ENCODE measurements at places on chromosomes 2 and 18. TPM values are rescaled to one million over a fixed set of nuclear protein-coding genes. Genes with fewer than 3 reads are reported as not detected.

- no peaks in the 10 kb centered on the region for H3K36me3 ChIP-seq
- no peak overlapping the region for H3K4me3 ChIP-seq
- H3K27me3 ChIP-seq, result no peaks in the 10 kb centered on the region
- no peak overlapping the region for H3K27ac ChIP-seq
Observed at GRCh38 chr18:9965711-9966624, 52.2 kb downstream of the VAPA start.

DNA sequence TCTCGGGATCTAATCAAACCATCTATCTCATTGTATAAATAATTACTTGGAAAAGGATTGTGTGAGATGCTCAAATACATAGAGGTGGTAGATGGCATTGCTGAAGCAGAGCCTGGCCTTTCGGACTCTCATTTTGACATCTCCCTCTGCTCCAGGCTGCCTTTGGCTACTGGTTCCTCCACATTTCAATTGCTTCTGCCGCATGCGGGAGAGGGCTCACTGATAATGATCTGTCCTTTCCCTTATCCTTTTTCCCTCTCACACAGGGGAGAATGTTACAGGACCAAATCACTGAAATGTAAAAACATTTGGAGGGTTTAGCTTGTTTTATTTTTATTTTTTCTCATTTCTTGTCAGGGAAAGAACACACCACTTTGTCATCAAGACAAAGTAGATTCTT is 380.6 kb upstream of the UBE2E3 start:
- no peak overlapping the region for H3K4me3 ChIP-seq

- no peaks in the 10 kb centered on the region for H3K36me3 ChIP-seq
- peaks cover 3% of the 10 kb centered on the region for H3K4me1 ChIP-seq
- DNase-seq, result no peak
- H3K27me3 ChIP-seq, result no peaks in the 10 kb centered on the region
- no peak overlapping the region for H3K27ac ChIP-seq
- no peak overlapping the region for H3K4me3 ChIP-seq
Observed at GRCh38 chr2:60361498-60361897, 192.0 kb downstream of the BCL11A start.

The KLF11 gene
- 36.4 TPM for total RNA-seq

GRCh38 chr2:125560855-125561254 is 1095.1 kb upstream of the GYPC start:
- no peak for DNase-seq
- H3K27me3 ChIP-seq, result no peaks in the 10 kb centered on the region
- H3K36me3 ChIP-seq, result no peaks in the 10 kb centered on the region
- no peak overlapping the region for H3K27ac ChIP-seq
- no peak overlapping the region for H3K4me3 ChIP-seq

The LINC00305 gene
- not detected for total RNA-seq

DNA sequence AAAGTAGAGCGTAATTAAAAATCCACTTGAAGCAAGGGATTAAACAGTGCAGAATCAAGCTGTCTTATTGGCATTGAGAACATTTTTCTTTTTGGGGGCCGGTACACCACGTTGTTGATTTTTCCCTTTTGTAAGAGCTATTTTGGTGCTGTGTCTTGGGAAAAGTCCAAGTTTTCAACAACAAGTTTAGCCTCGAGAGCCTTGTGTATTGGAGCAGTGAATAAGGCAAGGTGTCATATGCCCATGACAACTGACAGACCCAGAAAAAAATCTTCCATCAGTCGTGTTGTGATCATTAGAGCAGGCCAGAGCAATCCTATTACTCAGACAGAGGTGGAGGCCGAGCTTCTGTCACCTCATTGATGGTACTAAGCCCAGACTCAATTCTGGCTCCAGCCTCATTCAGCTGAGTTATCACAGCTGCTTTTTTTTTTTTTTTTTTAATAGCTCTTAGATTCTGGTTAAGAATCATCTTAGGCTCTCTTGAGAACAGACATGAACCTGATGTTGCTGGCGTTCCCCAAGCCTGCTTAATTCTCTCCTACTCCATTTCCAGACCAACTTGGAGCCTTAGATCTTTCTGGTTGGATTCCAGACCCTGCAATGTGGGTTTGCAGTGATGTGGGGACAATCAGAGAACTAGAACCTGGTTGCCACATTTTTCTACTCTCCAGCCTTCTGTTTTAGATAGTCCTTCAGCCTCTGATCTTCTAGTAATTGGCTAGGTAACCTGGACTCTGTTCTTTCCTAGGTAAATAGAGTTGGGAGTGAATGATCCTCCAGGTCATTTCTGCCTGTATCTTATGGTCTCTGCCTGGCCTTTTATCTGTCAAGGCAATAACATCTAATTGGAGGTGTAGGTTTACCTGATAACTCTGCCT is 43.1 kb downstream of the MOGAT1 start:
- DNase-seq, result no peak
- H3K4me3 ChIP-seq, result no peak overlapping the region
- peaks cover 19% of the 10 kb centered on the region for H3K4me1 ChIP-seq
- peak overlapping the region; percentile 70 for H3K27ac ChIP-seq
- H3K36me3 ChIP-seq, result no peaks in the 10 kb centered on the region
- H3K27me3 ChIP-seq, result no peaks in the 10 kb centered on the region

GRCh38 chr2:233802132-233802815 is 24.1 kb downstream of the MROH2A start:
- no peaks in the 10 kb centered on the region for H3K4me1 ChIP-seq
- H3K36me3 ChIP-seq, result no peaks in the 10 kb centered on the region
- H3K27me3 ChIP-seq, result peaks cover under 1% of the 10 kb centered on the region

- H3K4me3 ChIP-seq, result no peak overlapping the region
- no peaks in the 10 kb centered on the region for H3K4me1 ChIP-seq
- H3K36me3 ChIP-seq, result no peaks in the 10 kb centered on the region
- DNase-seq, result no peak
Observed at GRCh38 chr2:4272261-4272858, 569.0 kb downstream of the DCDC2C start.

DNA sequence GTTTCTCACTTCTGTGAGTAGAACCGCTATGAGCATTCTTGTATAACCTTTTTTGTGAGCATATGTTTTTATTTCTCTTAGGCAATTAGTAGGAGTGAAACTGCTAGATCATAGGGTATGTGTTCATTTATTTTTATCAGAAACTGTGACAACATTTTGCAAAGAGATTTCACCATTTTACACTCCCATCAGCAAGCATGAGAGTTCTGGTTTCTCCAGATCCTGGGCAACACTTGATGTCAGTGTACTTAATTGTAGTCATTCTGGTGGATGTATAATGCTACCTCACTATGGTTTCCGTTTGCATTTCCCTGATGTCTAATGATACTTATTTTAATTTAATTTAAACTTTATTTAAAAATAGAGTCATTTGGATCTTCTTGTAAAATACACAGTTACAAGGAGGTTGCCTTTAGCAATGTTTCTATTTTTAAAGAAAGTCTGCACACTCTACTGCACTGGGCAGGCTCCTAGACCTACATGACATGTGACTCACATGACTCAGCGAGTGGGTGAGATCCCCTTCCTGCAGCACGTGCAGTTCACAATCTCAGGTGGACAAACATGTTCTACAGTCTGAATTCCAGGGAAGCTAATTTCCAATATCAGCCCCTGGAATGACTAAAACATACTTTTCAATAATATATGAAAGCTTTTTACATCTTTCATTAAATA is 127.0 kb upstream of the BCL2L11 start:
- peak; percentile 62 for DNase-seq
- no peaks in the 10 kb centered on the region for H3K36me3 ChIP-seq
- peaks cover 24% of the 10 kb centered on the region for H3K4me1 ChIP-seq
- no peak overlapping the region for H3K4me3 ChIP-seq
- H3K27ac ChIP-seq, result no peak overlapping the region

Measured in esophagus muscularis mucosa (tissue), 4 donors.